MV-4-11 (cell line): ENCODE measurements at places on chromosomes 2 and 18.

GRCh38 chr2:82656420-82656819 is 1802.7 kb downstream of the SUCLG1 start:
- DNase-seq, result no peak

- DNase-seq, result no peak
Observed at GRCh38 chr2:73107211-73107926, 5.4 kb downstream of the RAB11FIP5 start.

DNA sequence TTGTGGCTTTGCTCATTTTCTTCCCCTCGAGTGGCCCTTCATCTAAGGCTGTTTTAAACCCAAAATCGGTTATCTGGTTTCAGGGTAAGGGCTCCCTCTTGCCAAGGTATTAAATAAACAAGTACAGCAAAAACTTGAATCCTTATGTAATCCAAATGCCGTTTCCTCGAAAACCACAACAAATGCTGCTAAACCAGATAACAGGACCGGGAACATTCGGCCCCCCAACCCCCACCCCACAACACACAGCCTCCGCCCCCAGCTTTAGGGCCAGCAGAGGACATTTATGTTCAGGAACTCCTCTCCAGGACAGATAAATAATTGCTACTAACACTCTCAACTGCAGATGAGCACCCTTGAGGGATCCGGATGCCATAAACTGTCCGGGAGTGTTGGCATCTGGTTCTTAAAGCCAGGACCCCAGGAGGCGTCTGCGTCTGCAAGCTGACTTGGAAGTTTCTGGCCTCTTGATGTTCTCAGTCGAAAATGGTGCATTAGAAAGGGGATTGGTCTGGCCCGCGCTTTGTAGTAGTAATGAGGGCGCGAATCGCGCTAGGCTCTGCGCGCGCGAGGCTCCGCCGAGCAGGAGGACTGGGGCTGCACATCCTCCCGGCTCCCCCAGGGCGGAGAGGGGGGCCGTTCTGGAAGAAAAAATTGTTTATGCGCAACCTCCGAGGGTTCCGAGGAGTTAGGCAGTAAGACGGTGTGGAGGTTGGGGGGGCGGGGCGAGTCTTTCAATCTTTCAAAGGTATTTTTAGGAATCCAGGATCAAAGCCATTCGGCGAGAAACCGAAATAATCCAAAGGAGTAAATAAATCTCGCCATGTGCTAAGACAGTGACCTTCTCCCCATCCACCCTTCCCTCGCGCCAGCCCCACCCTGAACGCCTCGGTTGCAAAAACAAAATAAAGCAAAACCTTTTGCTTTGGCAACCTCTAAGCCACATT is 3.9 kb upstream of the ID2 start:
- DNase-seq, result no peak

DNA sequence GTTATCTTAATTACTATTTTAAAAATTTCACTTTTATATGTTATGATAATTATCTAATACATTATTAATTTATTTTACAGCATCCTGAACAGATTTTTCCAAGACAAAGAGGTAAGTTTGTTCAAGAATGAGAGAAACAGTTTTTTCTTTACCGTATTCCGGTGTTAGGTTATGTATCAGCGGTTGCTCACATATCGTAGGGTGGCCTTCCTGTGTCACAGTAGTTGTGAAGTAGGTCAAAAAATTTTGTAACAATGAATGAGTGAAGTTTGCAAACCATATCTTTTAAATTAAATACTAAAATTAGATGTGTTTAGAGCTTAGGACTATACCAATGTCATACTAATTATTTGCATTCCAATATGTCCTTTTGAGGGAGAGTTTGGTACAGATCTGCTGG is 33.5 kb downstream of the MRPS9 start:
- no peak for DNase-seq

DNA sequence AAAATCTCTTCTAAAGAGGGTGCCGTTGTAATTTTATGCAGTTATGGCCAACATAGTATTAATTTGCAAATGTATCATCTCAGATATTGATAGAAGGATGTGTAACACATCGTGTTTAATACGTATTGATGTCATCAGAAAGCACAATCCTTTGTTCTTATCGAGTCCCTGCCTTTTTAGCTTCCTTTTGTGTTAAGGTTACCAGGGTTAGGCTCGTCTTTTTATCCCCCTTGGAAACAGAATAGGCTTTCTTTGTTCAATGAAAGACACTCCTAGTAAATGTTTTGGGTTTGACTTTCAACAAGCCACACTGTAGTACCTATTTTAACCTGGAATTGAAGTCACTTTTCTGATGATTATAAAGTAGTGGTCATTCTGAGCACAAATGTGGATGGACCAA is 136.2 kb downstream of the WDR7 start:
- DNase-seq, result no peak

- no peak for DNase-seq
Observed at GRCh38 chr18:58552057-58552461, 76.8 kb downstream of the ALPK2 start.
